H54 (cell line): ENCODE measurements at places on chromosomes 7 and 10.

GRCh38 chr10:6305401-6306321, 102.9 kb downstream of the PFKFB3 start:
- DNase-seq, result no peak

GRCh38 chr7:29976266-29976665, 13.3 kb downstream of the SCRN1 start:
- no peak for DNase-seq

GRCh38 chr7:99379043-99379577, 4.6 kb downstream of the ARPC1B start:
- DNase-seq, result peak; percentile 85

- DNase-seq, result peak; percentile 52
Observed at GRCh38 chr7:3673524-3673923, 372.5 kb downstream of the SDK1 start.

DNA sequence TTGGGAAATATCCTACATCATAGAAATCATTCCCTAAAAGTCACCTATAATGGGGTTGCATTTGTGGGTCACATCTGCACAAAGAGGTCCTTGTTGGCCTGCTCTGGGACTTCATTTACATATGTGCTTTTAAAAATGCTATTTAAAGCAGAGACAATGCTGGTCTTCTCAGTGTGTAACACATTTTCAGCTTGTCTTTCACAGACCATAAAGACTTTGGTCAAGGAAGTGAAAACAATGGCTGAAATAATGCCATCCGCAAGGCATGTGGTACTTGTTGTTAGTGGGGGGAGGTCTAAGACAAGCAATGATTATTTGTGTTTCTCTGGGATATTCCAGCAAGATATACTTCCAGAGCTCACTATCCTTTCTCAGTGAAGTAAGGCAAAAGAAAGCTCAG, 84.6 kb upstream of the PDLIM1 start:
- no peak for DNase-seq

GRCh38 chr10:43373461-43373860, 2.0 kb downstream of the FXYD4 start:
- DNase-seq, result no peak

GRCh38 chr7:145839814-145840213, 276.8 kb upstream of the CNTNAP2 start:
- no peak for DNase-seq

GRCh38 chr7:159209429-159209828, 64.8 kb upstream of the VIPR2 start:
- no peak for DNase-seq

DNA sequence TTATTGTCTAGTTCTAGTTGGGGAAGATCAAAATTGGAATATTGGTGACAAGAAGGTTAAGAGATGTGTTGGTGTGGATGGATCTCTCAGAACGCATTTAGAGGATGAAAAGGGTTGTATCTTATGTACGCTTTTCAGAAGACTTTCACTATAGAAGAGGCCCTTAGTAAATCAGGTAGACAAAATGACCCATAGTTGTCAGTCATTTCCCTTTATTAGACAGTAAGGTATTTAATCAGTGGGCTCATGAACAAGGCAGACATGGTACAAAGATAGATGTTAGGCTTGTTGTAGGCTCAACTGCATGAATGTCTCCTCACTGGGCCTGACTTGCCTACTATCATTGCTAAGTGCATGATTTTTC, 359.2 kb downstream of the PHF14 start:
- no peak for DNase-seq

DNA sequence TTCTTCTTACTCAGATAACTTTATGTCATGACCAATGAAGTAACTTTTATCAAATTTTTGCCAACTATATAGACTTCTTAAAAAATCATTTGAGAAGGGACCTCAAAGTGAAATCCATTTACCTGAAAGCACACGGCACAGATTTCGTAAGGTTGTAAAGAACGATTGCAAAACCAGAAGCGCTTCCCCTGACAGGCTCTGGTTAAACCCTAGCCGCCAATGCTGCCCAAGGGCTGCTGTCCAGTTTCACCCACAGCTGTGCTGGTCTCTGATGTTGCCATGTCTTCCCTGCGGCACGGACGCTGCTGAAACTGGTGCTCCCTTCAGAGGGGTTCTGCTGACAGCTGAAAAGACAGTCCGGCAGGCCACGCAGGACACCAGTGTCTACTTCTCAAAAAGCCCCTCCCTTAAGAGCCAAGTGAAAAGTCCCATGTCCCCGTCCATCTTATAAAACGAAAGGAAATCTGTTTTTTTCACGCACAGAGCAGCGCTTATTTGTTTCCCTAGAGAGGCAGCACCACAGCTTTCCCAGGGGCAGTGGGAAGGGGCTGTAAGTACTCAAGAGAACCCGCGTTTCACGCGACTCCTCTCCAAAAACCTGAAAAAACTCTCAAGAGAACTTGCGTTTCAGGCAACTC, 32.5 kb downstream of the GNA12 start:
- DNase-seq, result no peak
